ENCODE measurements at places on chromosomes 11 and 22.

- no peak for DNase-seq
Measured at GRCh38 chr11:125093502-125093901, 17.9 kb downstream of the TMEM218 start.

GRCh38 chr11:96172604-96173003, 170.4 kb downstream of the MAML2 start:
- DNase-seq = no peak

DNA sequence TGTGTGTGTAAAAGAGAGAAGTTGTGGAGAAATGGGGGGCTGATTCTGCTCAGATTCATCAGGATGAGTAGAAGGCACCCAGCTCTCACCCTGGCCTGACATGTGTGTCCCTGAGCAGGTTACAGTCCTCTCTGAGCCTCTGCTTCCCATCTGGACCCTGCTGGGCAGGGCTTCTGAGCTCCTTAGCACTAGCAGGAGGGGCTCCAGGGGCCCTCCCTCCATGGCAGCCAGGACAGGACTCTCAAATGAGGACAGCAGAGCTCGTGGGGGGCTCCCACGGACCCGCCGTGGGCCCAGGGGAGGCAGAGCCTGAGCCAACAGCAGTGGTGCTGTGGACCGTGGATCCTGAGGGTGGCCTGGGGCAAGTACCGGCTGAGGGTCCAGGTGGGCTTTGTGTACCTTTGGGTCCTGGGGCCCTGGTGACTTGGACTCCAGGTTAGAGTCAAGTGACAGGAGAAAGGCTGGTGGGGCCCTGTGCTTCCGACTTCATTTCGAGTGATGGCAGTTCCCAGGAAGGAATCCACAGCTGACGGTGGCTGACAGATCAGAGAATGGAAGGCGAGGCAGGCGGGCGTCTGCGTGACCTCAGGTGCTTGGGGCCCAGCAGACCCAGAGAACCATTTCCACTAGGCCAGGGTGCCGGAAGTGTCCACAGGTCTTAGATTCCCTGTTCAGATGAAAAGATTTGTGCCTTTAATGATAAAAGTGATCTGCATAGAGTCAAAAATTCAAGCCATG, 21.9 kb downstream of the NEAT1 start:
- no peak for DNase-seq

DNA sequence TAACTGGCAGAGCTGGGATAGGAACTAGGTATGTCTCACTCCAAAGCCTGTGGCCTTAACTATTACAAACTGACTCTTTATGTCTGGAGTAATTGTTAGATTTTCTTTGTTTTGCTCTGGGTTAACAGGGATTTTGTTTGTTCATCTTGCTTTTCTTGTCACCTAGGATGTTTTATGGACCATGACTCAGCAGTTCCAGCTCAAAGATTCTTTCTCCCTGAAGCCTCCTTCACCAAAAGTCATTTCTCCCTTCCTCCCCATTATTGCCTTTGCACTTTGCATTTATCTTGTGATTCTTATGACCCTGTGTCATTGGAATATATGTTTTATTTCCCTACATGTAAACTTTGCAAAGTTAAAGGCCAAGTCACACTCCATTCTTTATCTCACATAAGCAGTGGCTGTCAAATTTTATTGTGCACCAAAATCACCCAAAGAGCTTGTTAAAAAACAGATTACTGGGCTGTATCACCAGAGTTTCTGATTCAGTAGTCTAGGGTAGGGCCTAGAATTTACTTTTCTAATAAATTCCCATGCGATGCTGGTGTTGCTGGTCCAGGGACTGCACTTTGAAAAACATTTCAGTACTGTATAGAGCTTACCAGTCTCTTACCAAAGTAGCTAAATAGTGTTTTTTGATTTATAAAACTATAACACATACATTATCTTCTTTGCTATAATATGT, 327.7 kb downstream of the DLG2 start:
- no peak for DNase-seq

Measured in activated T-cell treated with anti-CD3 and anti-CD28 coated beads, Interleukin-2, amount 50 U/mL, for 24 hours (primary cell).